Epithelial cell of proximal tubule (primary cell): ENCODE measurements at places on chromosomes 4 and X. TPM values are rescaled to one million over a fixed set of nuclear protein-coding genes. Genes with fewer than 3 reads are reported as not detected.

GRCh38 chrX:41827886-41828285, 95.5 kb downstream of the CASK start:
- no peak for DNase-seq

Gene FGF16
- 1.5 TPM in 1 of 2 replicates, not detected in the other for total RNA-seq

GRCh38 chr4:2248044-2248780, 6.3 kb upstream of the HAUS3 start:
- no peak for DNase-seq

DNA sequence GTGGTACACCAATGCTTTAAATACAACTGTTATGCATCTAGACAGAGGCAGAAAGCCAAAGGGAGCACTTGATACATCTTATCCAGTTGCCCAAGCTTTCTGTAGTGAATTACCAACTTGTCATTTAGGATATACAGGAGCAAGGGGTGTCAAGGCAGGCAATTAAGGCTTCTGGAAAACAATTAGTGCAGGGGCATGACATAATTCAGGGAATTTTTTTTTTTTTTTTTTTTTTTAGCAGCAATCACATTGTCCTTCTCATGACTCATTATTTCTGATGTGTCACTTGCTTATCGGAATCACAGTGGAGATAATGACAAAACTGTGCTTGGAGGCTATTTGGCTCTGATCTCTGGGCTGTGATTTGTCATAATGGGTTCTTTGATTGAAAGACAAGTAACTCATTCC, 259.5 kb downstream of the ARHGAP24 start:
- DNase-seq: no peak

- DNase-seq: no peak
These were observed 121.9 kb downstream of the GLRA3 start for GRCh38 chr4:174707051-174707676.
